ENCODE measurements at places on chromosomes 2 and 18.

DNA sequence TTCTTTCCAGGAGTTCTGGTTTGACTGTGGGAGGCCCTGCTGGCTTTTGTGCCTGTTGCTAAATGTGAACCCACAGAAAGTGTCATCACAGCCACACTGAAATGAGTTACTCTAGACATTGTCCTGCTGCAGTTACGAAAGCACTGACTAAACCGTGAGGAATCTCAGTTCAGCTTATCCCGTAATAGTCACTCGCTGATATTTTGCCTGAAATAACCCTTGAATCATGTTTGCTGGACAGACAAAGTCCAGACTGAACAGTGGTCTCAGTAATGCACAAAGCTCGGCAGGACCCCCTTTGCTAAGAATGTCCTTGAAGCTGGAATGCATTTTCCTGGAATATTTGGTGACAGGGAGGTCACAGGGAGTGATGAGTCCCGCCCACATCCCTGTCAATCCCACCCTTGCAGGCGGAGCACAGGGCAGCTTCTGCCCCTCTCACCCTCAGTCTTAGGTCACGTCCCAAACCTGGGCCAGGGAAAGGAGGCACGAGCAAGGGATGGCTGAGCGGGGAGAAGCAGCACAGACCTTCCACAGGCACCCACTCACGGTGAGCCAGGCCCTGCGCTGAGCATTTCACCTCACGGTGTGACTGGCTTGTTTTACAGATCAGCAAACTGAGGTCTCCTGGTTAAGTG, 53.4 kb downstream of the ADI1 start:
- no peak for DNase-seq

GRCh38 chr2:191601060-191601459, 76.9 kb upstream of the NABP1 start:
- DNase-seq, result no peak

DNA sequence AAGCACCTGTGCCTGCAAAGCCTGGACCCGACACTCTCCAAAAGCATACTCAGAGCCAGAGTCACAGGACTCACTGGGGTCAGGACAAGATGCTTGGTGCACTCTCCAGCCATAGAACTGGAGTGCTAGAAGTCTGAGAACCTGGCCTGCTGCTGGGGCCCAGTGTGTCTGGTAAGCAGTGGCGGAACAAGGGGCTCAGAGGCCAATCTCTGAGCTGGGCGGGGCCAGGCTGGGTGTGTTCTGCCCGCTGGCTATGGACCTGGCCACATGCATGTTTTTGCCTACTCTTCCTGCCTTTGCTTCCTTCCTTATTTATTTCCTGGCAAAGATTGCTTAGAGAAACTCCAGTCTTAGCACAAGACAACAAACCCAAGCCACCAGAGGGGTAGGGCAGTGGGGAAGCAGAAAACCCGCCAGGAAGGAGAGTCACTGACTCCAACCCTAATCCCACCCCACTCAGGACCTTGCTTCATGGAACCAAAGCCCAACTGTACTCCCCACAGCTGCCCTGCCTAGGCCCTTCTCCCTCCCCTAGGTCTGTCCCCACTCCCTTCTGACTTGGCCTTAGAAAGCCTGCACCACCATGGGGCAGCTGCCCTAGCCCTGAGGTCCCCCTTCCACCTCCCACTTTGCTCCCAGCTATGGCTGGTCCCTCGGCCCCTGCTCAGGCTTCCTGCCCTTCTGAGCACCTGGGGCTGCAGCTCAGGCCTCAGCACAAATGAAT, 315.5 kb downstream of the CELF4 start:
- no peak for DNase-seq

DNA sequence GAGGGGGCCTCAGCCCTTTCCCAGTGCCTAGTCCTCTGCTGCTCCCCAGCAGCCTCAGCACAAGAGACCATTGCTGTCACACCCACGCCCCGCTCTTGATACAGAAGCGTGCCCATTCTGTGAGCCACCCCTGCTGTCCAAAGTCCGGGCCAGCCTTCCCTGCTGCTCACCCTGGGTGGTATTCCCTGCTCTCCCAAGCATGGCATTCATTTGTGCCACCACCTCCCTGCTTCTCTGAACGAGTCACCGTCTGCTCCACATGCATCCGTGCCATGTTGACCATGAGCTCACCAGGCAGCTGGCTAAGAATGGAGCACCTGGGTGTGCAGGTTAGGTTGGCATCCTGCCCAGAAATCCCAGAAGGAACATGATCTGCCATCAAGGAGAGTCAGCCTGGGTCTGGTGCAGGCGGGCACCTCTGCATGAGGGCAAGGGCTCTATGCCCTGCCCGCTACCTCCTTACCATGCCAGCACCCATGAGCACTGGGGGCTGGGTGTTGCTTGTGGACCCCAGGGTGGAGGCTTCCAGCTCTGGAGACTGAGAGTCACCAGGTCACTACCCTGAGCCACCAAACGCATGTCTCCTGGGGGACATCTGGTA, 63.0 kb downstream of the TWIST2 start:
- DNase-seq, result peak; percentile 94

GRCh38 chr2:228602288-228602687, 420.8 kb upstream of the SPHKAP start:
- no peak for DNase-seq

DNA sequence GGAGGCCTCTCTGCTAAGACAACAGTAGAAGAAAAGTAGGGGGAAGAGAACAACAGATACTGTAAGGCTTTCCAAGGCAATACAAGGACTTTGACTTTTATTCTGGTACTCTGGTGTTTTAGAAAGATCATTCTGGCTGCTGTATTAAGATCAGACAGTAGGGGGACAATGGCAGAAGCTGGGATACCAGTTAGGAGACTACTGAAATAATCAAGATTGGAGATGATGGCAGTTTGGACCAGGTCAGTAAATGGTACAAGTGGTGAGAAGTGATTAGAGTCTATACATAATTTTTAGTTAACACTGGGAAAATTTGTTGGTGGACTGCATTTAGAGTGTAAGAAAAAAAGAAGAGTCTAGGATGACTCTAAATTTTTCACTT, 139.7 kb downstream of the ROCK1 start:
- peak; percentile 53 for DNase-seq
